ENCODE measurements at places on chromosomes 5 and 9.

DNA sequence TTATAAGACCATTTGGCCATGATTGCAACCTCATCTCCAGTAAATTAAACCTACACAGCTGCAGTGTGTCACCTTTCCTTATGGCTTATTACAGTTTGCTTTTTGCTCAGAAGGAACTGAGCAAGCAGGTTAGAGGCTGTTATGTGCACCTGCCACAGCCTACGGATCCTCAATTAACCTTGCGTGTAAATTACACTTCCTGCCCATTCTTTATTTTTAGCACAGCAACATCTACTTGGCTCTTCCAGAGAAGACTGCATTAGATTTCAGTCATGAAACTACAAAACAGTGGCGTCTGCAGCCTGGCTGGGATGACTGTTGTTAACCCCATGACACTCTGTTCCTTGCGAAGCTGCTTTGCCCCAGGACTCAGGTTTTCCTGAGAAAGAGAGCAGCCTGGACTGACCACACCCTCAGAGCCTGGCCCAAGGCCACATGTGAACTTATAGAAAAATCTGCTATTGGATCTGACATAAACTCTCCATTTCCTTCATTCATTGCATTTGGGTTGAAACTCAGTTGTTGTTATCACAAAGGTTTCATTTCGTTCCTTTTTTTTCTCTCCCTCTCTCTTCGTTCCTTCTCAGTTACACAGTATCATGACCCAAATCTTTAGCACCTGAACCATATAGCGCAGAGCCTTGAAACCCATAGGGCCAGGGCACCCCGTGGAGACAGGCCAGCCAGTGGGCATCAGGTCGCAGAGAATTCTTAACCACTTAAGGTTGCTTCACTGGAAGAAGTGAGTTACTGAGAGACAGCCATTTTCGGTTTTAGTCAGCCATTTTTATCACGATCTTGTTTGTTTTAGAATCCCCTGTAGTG lies 138.6 kb downstream of the PALM2AKAP2 start:
- no peaks in the 10 kb centered on the region for H3K27me3 ChIP-seq
- H3K4me3 ChIP-seq, result peak overlapping the region; percentile 24
- H3K36me3 ChIP-seq, result peaks cover 3% of the 10 kb centered on the region
- peak overlapping the region; percentile 92 for H3K27ac ChIP-seq

DNA sequence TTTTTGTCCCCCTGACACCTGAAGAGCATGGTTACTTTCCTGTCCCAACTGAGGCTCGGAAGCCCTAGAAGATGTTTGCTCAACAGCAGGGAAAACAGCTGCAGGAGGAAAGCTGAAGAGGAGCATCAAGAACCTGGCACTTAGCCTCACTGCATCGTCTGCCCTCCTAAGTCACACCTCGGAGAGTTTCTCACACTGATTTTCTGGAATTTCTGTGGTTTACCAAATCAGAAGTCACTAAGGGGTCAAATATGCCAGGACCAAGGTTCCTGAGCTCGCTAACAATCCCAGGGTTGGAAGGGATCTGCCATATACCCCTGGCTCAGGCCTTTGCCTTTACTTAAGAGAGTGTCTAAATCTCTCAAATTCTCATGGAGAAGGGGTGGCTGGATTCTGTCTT lies 5.3 kb downstream of the IL12B start:
- H3K4me1 ChIP-seq, result peaks cover 1% of the 10 kb centered on the region
- no peak overlapping the region for H3K4me3 ChIP-seq
- H3K27ac ChIP-seq, result no peak overlapping the region
- DNase-seq, result no peak

DNA sequence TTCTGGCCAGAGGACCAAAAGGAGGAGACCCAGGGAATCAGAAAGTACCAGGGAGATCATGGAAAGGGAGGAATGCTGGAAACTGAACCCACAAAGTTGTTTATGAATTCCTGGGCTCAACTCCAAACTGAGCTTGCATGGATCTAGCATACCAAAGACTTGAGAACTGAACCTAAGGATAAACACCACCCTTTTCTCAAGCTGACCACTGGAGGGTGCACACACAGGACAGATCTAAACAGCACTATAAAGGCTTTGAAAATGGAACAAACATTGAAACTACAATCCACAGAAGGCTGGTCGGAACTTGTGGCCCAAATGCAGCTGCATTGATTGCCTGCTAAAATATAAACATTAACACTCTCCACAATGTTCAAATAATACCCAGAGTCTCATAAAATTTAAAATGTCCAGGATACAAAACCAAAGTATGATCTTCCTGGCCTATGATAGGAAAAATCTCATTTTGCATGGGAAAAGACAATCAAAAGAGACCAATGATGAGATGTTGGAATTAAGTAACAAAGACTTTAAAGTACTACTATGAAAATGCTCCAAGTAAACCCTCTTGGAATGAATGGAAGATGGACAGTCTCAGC lies 15.6 kb upstream of the IRF1 start:
- H3K4me3 ChIP-seq, result no peak overlapping the region
- peaks cover 51% of the 10 kb centered on the region for H3K27me3 ChIP-seq
- no peak overlapping the region for H3K27ac ChIP-seq
- DNase-seq, result peak; percentile 52
- peaks cover 2% of the 10 kb centered on the region for H3K4me1 ChIP-seq
- H3K36me3 ChIP-seq, result peaks cover 1% of the 10 kb centered on the region

DNA sequence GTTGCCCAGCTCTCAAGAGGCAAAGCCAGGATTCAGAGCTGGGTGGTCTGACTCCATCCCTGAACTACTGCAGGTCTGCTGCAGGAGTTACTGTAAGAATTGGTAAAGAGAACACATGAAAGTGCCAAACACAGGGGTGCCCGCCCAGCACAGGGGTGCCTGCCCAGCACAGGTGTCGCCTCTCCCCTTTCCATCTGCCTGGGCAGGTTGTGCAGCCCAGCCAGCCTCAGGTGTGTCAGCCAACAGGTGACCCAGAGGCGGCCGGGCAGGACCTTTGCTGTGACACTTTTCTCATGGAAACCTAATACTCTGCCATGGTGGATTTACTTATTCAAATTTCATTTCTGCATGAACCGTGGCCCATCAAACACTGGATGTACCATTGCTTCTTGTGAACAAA lies 289.7 kb upstream of the IRX4 start:
- no peak for DNase-seq
- H3K27me3 ChIP-seq, result peaks cover 17% of the 10 kb centered on the region
- no peaks in the 10 kb centered on the region for H3K4me1 ChIP-seq
- no peak overlapping the region for H3K27ac ChIP-seq
- no peaks in the 10 kb centered on the region for H3K36me3 ChIP-seq

GRCh38 chr9:94586814-94587213 lies 6.8 kb downstream of the FBP2 start:
- H3K4me3 ChIP-seq, result no peak overlapping the region
- peaks cover 27% of the 10 kb centered on the region for H3K4me1 ChIP-seq
- DNase-seq, result no peak

DNA sequence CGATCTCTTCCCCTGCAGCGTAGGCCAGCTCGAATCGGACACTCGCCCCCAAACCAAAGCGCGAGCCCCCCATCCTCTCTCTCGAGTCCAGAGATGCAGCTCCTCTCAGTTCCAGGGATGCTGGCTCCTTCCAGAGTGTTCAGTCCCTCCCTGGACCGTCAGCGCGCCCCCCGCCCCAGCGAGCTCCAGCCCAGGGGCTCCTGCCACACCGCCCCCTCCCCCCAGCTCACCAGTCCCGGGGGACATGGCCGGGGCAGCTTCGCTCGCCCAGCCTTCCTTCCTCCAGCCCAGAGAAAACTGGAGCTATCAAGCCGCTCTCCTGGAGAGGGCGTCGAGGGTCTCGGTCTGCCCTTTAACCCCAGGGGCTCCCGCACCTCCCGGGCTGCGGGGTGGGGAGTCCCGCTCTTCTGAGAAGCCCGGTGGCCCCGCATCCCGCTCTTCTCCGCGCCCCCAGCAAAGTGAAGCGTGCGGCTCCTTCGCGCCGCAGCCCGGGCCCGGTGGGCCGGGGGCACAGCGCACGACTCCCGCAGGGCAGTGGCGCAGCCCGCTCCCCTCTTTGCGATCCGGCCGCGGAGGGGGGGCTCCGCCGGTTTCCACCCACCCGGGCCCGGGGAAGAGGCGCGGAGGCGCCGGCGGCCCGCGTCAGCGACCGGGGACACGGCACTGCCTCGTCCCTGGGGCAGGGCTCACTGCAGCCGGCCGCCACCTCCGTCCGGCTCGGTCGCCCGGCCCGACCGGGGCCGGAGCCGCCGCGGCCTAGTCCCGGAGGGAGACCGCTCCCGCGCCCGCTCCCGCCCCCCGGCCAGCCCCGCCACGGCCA lies 587 bp downstream of the MIER3 start:
- peaks cover 1% of the 10 kb centered on the region for H3K36me3 ChIP-seq
- H3K4me1 ChIP-seq, result peaks cover 23% of the 10 kb centered on the region
- peak; percentile 48 for DNase-seq
- H3K4me3 ChIP-seq, result peak overlapping the region; percentile 92
- H3K27ac ChIP-seq, result peak overlapping the region; percentile 85

- H3K27me3 ChIP-seq, result no peaks in the 10 kb centered on the region
- no peaks in the 10 kb centered on the region for H3K36me3 ChIP-seq
- H3K27ac ChIP-seq, result no peak overlapping the region
- DNase-seq, result no peak
- H3K4me1 ChIP-seq, result no peaks in the 10 kb centered on the region
These were observed 61.8 kb downstream of the SLC36A1 start for GRCh38 chr5:151509231-151509630.

- no peaks in the 10 kb centered on the region for H3K27me3 ChIP-seq
- H3K4me3 ChIP-seq, result no peak overlapping the region
- DNase-seq, result no peak
- H3K27ac ChIP-seq, result no peak overlapping the region
- no peaks in the 10 kb centered on the region for H3K36me3 ChIP-seq
These were observed 36.8 kb upstream of the SSBP2 start for GRCh38 chr5:81787474-81788242.

DNA sequence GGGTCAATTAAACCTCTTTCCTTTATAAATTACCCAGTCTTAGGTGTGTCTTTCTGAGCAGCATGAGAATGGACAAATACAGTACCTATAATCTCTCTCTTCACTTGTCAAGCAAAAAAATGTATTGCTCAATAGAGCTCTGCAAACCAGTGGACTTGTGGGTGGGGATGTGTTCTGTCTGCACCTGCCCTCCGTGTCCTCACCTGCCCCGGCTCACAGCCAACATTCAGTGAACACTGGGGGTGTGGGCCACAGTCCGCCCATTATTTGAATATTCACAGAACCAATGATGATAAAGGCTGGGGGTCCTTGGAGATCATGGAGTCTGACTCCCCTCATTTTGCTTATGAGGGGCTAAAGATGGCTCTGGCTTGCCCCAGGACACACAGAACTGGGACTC lies 36.9 kb upstream of the MED27 start:
- H3K27ac ChIP-seq, result no peak overlapping the region
- H3K27me3 ChIP-seq, result peaks cover 13% of the 10 kb centered on the region
- H3K4me1 ChIP-seq, result no peaks in the 10 kb centered on the region
- DNase-seq, result no peak
- H3K36me3 ChIP-seq, result no peaks in the 10 kb centered on the region

DNA sequence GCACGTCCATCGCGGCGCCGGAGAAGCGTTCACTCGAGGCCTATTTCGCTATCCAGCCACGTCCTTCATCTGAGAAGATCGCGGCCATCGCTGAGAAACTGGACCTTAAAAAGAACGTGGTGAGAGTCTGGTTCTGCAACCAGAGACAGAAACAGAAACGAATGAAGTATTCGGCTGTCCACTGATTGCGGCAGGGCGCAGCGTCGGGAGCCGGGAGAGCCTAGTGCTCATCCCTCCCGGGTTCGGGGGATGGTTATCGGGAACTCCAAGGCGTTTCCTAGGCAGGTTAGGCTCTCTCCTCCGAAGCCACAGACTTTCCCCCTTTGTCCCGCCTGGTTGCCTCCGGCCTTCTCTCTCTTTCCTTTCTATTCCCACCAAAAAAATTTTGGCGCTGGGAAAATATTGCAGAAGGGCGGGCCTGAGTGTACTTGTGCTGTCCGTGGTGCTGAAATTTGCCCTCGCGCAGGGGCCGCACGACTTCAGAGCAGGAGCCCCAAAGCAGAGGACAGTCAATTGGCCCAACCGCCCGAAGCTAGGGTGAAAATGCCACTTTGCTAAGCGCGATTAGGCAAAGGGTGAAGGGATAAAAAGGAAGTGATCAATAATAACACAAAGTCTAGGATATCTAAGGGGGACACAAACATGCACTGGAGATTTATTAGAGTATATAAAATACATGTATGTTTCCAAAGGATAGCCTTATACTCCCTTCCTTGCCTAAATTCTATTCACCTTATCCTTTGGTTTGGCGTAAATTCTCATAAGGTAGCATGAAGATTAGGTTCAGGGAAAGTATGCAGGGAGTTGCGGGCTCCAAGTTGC lies 1.8 kb downstream of the POU4F3 start:
- H3K4me3 ChIP-seq, result no peak overlapping the region
- peak; percentile 73 for DNase-seq
- peaks cover 99% of the 10 kb centered on the region for H3K27me3 ChIP-seq

- H3K27me3 ChIP-seq, result no peaks in the 10 kb centered on the region
- H3K4me3 ChIP-seq, result no peak overlapping the region
- no peaks in the 10 kb centered on the region for H3K4me1 ChIP-seq
- H3K27ac ChIP-seq, result no peak overlapping the region
- H3K36me3 ChIP-seq, result no peaks in the 10 kb centered on the region
These were observed 481.7 kb downstream of the TLE1 start for GRCh38 chr9:81207651-81208050.

GRCh38 chr9:29290516-29290915 lies 1717.2 kb upstream of the C9orf72 start:
- no peaks in the 10 kb centered on the region for H3K27me3 ChIP-seq
- DNase-seq, result no peak
- H3K27ac ChIP-seq, result no peak overlapping the region
- no peaks in the 10 kb centered on the region for H3K36me3 ChIP-seq

- H3K4me1 ChIP-seq, result peaks cover 61% of the 10 kb centered on the region
- H3K27ac ChIP-seq, result peak overlapping the region; percentile 100
- peak overlapping the region; percentile 97 for H3K4me3 ChIP-seq
- peak; percentile 50 for DNase-seq
- H3K36me3 ChIP-seq, result peaks cover 17% of the 10 kb centered on the region
These were observed 3.1 kb downstream of the KLF9 start for GRCh38 chr9:70411121-70411929.

DNA sequence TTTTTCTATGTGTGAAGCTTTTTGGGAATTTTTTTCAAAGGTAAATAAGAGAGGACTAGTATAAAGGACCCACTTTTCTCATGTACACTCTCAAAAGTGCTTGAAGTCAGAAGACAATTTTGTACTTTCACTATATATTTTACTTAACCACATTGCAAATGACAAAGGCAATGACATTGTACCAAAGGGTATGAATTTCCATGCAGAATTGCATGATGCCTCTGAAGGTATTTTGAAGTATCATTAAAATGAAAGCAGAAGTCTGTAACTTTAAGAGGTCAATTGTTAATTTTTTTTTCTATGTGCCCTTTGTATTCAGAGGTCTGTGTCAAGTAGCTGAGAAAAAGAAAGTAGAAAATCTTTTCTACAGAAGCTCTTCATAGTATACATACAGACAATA lies 84.7 kb downstream of the ST8SIA4 start:
- DNase-seq, result no peak
- no peaks in the 10 kb centered on the region for H3K27me3 ChIP-seq
- no peaks in the 10 kb centered on the region for H3K4me1 ChIP-seq
- no peak overlapping the region for H3K27ac ChIP-seq
- H3K36me3 ChIP-seq, result peaks cover 28% of the 10 kb centered on the region
- no peak overlapping the region for H3K4me3 ChIP-seq

DNA sequence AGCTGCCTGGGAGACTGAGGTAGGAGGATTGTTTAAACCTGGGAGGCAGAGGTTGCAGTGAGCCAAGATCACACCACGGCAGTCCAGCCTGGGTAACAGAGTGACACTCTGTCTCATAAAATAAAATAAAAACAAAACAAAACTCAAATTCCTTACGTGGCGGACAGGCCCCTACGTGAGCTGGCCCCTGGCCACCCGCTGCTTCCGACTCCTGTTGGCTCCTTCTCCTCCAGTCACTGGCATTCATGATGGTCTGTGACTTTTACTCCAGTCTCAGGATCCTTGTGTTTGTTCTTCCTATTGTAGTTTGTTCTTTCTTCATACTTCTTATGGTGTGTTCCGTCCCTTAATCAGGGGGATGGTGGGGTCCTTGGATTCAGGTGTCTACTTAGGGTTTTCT lies 28.5 kb upstream of the ZFR start:
- H3K4me3 ChIP-seq, result no peak overlapping the region
- H3K4me1 ChIP-seq, result no peaks in the 10 kb centered on the region
- H3K27me3 ChIP-seq, result peaks cover 29% of the 10 kb centered on the region
